ENCODE measurements at places on chromosomes 16 and 17.

GRCh38 chr16:2598723-2599122, 60.9 kb downstream of the PDPK1 start:
- no peak for DNase-seq

GRCh38 chr17:21269394-21269793, 15.1 kb upstream of the MAP2K3 start:
- DNase-seq: no peak

GRCh38 chr17:16952401-16952800, 19.5 kb downstream of the TNFRSF13B start:
- no peak for DNase-seq

- DNase-seq: no peak
Observed at GRCh38 chr17:27421111-27421510, 35.1 kb upstream of the KSR1 start.

DNA sequence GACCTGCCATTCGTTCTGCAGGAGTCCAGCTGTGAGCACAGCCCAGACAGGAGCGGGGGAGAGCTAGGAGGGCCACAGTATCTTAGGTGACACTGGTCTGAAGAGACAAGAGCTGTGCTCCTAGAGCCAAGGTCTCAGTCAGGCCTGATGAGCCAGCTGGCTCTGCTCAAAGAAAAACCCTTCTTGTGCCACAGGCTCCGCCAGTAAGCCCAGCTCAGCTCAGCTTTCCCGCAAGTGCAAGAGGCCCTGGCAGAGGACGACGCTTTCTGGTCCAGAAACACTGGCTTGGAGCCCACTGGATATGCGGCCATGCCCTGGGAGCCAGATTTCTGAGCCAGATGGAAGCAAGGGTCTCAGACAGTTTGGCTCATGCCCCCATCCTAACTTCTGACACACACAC, 23.9 kb downstream of the PEMT start:
- no peak for DNase-seq

GRCh38 chr16:73093146-73094144, 45.5 kb upstream of the ZFHX3 start:
- DNase-seq: no peak

DNA sequence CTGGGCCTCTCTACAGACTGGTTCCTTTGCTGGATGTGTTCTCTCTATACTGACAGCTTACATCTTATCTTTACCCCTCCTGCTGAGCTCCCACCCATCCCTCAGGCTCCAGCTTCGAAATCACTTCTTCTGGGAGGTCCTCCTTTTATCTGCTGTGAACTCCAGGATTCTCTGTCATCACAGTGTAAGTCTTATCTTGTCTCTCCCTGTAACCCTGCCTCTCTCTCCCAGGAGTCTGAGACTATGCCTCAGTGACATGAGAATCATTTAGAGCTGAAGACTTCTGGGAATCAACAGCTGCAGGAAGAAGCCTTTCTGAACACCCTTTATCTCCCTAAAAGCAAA, 148.1 kb upstream of the HS3ST3A1 start:
- DNase-seq: no peak

- no peak for DNase-seq
Observed at GRCh38 chr16:12228602-12229499, 252.3 kb downstream of the SNX29 start.

- no peak for DNase-seq
Observed at GRCh38 chr17:68572138-68572842, 28.9 kb downstream of the FAM20A start.

DNA sequence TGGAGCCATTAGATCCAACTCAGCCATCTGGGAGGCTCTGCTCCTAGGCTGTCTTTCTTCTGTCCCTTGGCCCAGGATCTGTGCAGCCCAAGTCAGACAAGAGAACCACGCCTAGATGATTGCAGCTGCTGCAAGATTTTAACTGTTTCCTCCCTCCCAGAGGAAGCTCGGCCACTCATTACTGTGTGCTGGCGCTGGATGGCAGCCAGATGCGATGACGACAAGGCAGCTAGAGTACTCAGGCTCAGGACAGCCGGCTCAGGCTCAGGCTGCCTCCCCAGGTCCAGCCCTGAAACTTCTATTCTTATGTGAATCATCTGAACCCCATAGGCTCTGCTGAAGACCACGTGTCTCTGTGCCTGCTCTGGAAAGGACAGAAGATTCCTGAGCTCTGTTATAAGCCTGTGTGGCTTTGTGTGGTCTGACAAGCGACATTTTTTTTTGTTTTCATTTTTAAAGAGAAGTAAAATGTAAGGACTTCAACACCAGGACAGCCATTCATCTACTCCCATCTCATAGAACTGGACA, 32.1 kb upstream of the FBXW10B start:
- DNase-seq: peak; percentile 1

DNA sequence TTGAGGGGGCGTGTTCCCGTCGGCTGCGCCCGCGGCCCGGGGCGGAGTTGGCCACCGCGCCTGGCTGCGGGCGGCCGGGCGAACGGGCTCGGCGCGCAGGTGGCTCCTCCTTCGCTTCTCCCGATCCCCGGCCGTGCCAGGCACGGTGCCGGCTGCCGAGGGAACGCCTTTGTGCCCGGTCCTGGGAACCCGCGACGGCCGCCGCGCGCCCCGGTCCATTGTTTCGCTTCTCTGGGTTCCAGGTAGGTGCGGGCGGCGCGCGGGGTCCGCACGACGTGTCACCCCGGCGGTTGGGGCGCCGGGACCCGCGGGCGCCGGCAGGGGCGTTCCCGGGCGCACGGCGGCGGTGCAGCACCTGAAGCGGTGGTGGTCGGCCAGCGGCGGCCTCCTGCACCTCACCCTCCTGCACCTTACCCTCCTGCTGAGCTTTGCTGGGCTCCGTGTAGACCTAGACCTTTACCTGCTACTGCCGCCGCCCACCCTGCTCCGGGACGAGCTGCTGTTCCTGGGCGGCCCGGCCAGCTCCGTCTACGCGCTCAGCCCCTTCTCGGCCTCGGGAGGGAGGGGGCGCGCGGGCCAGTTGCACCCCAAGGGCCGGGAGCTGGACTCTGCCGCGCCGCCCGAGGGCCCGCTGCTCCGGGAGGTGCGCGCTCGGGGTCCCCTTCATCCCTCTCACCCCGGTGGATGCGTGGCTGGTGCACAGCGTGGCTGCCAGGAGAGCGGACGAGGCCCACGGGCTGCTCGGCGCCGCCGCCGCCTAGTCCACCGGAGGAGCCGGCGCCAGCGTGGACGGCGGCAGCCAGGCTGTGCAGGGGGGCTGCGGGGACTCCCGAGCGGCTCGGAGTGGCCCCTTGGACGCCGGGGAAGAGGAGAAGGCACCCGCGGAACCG, 99.9 kb downstream of the EFCAB13 start:
- no peak for DNase-seq

DNA sequence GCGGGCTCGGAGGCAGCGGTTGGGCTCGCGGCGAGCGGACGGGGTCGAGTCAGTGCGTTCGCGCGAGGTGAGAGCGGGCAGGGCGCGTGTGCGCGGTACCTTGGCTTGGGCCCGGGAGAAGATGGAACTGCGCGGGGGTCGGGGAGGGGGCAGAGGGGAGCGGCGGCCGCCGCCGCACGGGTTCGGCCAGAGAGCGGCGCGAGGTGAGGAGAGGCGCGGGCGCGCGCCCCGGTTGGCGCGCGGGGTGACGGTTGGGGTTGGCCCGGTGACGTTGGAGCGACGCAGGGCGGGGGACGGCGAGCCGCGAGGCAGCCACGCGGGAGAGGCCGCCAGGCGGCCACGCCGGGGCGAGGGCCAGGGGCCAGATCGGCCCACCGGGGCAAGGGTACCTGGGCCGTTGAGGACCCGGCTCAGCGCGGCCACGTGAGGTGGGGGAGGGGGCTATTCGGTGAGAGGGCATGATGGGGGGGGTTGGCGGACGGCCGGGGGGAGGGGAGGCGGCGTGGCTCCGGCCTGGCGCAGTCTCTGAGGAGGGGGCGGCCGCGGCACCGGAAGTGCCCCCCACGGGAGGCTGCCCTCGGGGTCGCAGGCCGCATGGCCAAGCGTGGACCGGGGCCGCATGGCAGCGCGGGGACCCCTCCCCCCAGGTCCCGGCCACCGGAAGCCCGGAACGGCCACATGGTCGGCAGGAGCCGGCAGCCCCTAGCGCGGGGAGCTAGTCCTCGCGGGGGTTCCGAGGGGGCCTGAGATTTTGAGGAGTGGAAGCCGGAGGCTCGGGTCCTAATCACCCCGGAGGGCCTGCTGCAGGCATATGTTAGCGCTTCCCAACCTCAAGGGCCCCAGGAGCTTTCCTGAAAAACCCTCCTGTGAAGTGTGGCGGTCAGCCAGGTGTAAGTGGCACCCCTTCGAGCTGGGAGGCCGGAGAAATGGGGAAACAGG, 527 bp downstream of the EIF5A start:
- DNase-seq: no peak

DNA sequence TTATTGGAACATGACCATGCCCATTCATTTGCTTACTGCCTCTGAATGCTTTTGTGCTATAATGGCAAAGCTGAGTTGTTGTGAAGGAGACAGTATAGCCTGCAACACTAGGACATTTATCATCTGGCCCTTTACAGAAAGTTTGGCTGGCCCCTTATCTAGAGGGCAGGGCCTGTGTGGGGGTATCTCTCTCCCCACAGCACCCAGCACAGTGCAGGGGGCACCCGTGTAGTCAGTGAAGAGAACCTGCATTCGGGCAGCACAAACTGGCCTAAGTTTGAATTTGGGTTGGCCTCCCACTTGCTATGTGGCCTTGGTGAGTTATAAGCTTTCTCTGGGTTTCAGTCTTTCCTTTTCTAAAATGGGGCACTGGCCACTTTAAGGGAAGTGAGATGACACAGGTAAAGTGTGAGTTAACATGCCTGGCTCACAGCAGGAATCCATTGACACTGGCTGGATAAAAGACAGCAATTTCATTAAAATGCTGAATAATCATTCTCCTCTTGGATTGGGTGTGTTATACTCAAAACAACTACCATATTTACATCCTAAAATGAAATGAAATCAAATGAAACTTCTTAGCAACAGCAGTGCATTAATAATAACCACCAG, 12.1 kb downstream of the UBE2O start:
- DNase-seq: no peak

DNA sequence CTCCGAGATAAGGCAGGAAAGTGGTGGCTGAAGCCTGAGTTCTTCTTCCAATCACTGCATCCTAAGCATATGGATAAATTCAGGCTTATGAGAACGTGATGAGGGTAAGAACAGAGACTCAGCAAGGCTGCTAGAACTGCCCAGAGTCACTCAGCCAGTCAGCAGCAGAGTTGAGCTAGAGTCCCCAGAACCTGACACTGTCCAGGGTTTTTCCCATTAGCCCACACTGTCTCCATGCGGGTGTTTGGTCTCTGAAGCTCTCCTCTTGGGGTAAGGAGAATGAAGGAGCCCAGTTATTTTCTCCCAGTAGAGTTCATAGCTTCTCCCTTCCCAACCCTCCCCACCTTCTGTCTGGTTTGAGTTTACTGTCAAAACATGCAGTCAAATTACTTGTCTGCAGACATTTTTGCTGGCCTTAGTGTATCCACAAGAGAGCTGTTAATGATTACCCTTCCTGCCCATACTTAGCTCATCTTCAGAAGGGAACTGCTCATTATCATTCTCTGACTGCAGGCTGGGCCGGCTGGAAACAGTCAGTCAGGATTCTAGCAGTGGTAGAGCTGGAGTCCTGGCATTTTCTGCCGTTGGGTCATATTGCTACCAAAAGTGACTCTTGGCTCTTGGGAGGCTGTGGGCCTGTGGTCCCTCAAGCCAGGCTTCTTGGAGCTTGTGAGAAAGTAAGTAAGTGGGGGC, 460.0 kb downstream of the HS3ST3B1 start:
- no peak for DNase-seq

DNA sequence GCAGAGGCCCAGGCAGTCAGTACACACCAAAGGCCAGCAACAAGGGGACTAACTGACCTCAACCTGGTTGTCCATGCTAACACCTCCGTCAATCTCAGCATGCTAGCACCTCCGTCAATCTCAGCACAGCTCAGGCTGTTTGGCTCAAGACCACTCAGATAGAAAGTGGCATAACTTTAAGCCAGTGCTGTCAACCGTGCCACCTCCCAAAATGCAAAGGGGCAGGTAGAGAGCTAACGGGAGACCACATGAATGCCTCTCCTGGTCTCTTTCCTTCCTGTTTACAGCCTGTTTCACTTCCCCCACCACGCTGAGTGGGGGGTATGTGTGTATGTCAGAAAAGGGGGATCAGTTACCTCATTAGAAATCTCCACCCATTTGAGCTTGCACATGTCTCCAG, 3.3 kb downstream of the UBTF start:
- no peak for DNase-seq

DNA sequence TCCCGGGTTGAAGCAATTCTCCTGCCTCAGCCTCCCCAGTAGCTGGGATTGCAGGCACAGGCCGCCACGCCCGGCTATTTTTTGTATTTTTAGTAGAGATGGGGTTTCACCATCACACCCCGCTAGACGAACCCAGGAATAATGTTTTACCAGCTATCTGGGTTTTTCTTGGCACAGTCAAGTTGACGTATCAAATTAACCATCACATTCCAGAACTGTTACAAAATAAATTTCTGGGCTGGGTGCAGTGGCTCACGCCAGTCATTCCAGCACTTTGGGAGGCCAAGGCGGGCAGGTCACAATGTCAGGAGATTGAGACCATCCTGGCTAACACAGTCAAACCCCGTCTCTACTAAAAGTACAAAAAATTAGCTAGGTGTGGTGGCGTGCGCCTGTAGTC, 501.2 kb downstream of the SHISA9 start:
- DNase-seq: no peak

GRCh38 chr16:65863236-65863635, 503.3 kb upstream of the CDH5 start:
- no peak for DNase-seq

DNA sequence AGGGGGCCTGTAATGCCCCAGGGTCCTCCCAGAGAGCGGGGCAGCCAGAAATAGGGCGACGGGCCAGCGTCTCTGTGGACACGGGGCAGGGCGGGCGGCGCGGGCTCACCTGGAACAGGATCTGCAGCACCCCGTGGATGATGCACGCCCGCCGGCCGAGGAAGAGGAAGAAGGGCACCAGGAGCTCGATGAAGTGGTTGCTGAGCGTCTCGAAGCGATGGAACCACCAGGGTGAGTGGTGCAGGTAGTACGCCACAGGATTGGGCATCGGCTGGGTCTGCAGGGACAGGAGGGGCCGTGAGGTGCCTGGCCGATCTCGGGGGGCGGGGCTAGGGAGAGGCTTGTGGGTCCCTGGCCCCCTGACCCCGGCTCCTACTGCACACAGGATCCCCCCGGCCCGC, 78.9 kb upstream of the GNG13 start:
- no peak for DNase-seq

GRCh38 chr17:21098934-21099689, 27.7 kb upstream of the DHRS7B start:
- peak; percentile 34 for DNase-seq

GRCh38 chr16:80489173-80489572, 51.6 kb upstream of the DYNLRB2 start:
- no peak for DNase-seq

DNA sequence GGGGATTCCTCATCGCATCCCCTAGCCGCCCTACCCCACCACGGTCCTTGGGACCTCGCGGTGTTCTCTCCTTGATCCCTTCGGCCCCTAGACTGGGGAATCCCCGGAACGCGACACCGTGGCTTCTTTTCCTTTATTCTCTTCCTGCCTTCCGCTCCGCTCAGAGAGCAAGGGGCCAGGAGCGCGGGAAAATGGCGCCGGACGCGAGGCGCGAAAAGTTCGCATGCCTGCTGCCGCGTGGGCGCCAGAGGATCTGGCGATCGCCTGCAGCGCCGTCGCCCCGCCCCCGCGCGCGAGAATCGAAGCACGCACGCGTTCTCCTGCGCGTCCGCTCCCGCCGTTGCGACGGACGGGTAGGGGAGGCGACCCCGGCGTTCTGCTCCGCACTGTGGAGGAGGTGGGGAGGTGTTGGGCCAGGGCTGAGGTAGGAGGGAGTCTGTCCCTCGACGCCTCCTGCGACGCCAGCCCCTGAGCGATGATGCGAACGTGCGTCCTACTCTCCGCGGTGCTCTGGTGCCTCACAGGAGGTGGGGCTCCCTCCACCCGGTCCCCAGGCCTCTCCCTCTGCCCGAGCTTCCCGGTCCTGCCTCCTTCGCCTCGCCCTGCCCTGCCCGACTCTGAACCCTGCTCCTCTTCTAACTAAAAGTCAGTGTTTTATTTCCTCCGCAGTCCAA, at the start of gene ZPBP2:
ZPBP2 (plus strand) TSS at position 323 of the 674 bp plus-strand sequence; CDS start at position 476, 153 bp downstream.
- no peak for DNase-seq
